ENCODE measurements at places on chromosomes 1 and 21.
A peak's percentile ranks its signal among the peaks of the same experiment; 100 is the strongest.

DNA sequence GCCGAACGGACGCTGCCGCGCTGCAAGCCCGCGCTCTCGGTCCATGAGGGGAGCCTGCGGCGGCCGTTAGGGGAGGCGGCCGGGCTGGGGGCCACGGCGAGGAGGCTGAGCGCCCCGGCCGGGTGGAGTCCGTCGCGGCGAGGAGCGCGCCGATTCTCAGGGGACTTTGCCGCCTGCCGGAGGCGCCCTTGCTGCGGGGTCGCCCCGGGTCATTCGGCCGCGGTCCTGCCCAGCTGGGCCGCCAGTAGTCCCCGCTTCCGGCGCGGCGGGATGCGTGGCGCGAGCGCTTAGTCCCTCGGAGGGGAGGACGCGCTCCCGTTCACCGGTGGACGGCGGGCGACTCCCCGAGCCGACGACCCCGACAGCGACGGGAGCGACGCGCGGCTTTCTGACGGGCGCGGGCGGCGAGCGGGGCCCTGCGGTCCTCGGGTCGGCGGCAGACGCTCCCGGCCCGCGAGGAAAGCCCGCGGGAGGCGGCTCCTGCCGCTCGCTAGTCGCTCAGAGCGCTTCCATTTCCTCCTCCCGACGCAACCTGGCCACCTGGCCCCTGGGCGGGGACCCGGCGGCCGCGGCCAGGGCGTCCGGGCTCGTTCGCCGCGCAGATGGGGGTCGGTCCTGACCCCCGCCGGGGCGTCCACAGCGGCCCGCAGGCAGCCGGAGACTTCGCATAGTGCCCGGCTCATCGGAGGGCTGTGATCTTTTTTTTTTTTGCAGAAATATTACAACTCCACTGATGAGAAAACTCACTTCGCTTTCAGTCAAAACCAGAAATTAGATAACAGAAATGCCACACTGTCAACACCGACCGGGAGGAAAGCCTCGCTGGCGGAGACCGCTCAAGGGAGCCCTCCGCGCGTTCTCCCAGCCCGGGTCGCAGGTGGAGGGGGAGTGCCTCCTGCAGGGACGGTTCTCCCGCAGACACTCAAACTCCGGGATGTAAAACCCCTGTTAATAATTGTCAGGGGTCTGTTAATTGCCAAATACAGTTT lies 641 bp upstream of the ZBTB21 start:
- peak; percentile 29 for DNase-seq

GRCh38 chr1:48414264-48414663 lies 57.7 kb downstream of the SPATA6 start:
- DNase-seq = no peak

GRCh38 chr1:115456441-115456961 lies 118.5 kb upstream of the NGF start:
- DNase-seq = no peak

GRCh38 chr1:99591886-99592285 lies 54.0 kb upstream of the PALMD start:
- no peak for DNase-seq

DNA sequence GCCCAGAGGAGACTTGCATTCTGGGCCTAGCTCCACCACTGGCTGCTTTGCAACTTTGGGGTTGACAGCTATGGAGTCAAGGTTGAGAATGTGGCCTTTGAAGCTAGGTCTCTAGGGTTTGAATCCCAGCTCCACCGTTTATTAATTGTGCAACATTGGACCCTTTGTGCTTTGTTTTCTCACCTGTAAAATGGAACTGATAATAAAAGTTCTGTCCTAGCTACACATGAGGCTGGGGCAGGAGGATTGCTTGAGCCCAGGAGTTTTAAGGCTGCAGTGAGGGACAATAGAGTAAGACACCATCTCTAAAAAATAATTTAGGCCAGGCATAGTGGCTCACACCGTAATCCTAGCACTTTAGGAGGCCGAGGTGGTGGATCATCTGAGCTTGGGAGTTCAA lies 15.2 kb upstream of the LMNA start:
- no peak for DNase-seq

GRCh38 chr1:154719586-154720327 lies 111.8 kb upstream of the ADAR start:
- DNase-seq = no peak

DNA sequence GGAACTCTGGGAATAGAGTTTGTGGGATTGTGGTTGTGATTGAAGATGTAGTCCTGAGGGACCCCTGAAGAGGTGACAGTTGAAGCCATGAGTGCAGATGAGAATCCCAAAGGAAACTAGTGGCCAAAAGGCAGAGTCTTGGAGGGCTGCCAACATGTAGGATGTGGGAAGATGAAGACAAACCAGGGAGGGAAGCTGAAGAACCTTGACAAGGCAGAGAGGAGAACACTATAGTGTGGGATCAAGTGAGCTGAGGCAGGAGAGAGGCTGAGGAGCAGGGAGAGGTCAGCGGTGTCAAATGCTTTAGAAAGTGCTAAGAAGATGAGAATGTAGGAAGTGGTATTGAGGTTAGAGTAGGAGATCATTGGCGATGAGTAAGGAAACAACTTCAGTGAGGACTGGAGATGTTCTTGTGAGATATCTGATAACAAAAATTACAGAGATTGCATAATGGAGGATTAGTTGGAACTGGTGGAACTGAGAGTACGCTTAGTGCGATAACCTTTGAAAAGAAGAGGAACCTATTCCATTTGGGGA lies 88.5 kb upstream of the VCAM1 start:
- DNase-seq = no peak

DNA sequence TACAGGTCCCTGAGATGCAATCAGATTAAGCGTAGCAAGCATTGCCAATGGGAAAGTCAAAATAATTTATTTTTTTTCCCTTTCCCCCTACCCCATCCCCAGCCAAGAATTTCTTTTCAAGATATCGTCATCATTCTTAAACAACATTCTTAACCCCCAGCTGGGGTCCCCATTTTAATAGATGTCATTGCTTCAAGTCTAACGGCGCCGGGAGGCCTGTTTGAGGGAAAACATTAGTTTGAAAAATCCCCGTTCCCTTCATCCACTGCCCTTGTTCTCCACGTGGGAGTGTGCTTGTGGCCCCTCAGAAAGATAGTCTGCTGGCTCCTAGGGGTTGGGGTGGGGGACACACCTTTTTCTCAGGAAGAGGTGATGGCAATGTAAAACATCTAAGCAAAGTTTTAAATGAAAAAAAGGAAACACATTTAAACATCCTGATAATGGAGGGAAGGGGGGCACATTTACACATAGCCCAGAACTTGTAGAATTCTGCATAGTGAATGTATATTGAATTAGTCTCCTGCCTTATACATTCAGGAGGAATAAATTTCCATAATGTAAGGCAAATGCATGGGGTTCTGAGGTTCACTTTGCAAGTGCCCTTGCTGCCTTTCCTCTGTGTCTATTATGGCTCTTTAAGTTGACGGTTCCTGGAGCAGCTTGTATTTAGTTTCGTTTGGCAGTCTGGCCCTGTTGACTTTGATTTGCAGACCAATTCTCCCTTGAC lies 6.8 kb downstream of the TRNP1 start:
- no peak for DNase-seq

DNA sequence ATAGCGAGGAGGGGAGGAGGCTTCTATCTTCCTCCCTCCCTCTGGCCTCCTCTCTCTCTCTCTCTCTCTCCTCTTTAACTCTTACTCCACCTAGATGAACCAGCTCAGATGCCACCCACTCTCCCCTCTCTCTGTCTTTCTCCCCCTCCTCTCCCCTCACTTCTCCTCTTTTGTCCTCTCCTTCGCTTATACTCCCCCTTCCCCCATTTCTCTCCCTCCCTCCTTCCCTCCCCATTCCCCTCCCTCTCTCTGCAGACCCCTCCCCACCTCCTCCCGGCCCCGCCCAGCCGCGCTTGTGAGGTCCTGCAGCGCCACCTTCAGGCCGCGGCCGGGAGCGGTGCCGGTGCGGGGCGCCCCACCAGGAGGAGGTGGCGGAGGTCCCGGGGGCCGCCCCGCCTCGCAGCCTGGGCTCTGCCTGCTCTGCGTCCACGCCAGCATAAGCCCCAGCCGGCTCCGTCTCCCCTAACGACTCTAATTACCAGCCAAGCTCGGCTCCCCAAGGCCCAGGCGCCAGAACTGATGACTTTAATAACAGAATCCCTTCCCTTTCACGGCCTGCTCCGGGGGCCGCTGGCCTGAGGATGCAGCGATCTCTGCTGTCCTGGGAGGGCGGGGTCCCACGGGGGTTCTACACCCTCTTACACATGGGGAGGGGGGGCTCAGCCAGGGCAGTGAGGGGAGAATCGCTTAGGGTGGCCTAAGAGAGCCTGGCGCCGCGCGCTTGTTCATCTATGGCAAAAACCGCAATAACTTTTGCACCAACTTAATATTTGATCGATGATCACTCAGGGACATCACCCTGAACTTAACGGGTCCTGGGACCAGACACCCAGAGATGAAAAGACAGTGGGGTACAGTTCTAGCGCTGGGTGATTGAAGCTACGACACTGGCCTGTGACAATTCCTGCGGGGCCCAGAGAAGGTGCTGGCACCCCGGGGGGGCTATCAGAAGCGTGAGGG lies 637.3 kb downstream of the MATN1 start:
- no peak for DNase-seq

DNA sequence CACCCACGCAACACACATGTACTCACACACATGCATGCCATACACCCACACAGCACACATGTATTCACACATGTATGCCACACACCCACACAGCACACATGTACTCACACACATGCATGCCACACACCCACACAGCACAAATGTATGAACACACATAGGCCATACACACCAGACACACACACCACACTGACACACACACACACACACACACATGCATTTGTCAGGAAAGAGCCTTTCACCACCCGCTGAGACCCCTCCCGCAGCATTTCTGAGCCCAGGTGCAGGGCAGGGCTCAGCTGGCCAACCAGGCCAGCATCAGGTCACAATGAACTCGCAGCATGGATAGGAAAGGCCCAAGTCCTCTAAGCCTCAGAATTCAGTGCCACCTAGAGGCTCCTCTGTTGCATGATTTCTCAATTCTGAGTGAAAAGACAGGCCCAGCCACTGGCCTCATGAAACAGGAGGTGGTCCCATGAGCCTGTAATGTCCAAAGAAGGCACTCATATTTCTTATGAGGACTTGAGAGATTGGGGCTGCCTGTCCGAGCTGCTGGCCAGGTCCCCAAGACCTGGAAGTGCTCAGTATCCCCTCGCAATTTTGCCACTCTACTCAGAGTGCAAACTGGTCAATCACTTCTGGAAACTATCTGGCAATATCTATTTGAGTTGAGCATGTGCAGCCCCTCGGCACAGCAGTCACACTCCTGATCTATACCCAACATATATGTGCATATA lies 57.3 kb downstream of the PSMG1 start:
- DNase-seq = peak; percentile 64

GRCh38 chr1:213244664-213245091 lies 193.6 kb downstream of the RPS6KC1 start:
- peak; percentile 25 for DNase-seq

DNA sequence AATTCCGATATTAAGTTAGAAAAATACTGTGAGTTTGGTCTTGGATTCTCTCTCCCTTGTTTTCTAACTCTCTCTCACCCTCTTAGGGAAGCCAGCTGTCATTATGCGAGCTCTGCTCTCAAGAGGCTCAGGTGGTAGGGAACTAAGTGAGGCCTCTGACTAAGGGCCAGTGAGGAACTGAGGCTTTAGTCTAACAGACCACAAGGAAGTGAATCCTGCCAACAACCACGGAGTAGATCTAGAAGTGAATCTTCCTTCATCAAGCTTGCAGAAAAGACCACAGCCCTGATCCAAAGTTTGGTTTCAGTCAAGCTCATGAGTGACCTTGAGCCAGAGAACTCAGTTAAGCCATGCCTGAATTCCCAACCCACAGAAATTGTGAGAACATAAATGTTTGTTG lies 180.1 kb upstream of the PRMT6 start:
- peak; percentile 20 for DNase-seq

DNA sequence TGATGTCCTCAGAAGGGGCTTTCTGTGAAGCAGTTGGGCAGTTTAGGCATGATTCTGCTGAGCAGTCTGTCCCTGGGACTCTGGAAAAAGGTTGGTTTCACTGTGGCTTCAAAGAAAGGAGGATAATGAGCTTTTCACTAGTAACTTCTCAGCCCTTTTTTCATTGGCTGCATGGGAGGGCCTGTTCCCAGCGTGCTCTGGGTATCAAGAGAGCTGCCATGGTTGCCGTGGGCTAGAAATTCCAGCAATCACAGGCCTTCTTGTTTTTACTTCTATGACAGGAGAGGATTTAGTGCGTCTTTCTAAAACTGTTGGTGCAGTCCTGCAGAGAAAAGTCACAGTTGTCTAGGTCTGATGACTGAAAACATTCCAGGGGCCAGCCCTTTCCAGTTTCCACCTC lies 7.2 kb downstream of the SZRD1 start:
- DNase-seq = no peak

DNA sequence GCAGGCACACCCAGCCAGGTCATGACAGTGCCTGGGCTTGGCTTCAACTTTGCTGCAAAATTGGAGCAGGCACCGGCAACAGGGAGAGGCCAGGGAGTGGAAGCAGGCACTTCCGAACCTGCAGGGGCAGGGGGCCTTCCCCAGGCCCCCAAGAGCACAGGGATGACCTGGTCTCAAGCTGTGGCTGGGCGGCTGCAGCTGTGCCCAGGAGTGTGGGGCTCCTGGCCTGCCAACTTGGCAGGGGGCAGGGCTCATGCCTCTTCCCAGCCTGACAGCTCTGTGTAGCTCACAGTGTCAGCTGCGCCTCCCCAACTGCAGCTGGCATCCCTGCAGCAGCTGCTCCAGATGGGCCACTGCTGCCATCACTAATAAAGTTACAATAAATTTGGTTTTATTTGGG lies 51.5 kb upstream of the SCYL3 start:
- DNase-seq = no peak

GRCh38 chr1:227734546-227734855 lies 601 bp downstream of the JMJD4 start:
- no peak for DNase-seq

- peak; percentile 13 for DNase-seq
These were observed 241.0 kb downstream of the KCNJ6 start for GRCh38 chr21:37675202-37675801.

DNA sequence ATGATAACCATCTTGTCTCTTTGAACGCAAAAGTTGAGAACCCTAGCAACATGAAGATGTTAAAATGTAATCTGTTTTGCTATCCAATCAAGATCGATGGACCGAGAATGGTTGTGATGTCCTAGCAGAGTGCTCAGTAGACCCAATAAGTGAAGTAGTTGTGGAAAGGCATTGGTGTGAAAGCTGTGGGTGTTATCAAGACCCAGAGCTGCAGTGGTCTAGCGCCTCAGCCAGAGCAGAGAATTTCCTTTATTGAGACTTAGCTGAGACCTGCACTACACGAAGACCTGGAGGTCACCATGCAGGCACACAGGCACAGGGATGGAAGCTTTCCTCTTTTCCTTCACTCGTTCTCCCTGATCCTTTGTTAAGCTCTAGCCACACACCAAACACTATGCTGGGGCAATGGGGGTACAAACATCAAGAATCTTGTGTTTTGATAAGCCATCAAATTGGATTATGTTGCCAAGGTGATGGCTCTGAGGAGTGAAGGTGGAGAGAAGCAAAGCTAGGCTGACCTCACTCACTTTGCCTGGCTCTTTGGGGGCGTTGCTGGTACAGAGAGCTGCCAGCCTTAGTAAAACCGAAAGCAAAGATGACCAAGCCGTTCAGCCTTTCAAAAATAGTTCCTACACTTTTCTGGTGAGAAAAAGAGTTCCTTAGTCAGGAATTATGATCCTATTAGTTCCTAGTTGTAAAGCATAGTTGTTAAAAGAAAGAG lies 24.1 kb downstream of the METTL13 start:
- no peak for DNase-seq

GRCh38 chr1:149927056-149927562 lies 494 bp downstream of the SF3B4 start:
- DNase-seq = no peak
